D721Med (cell line): ENCODE measurements at places on chromosomes 1 and 21.

GRCh38 chr1:177659281-177659680 is 310.6 kb downstream of the SEC16B start:
- DNase-seq, result no peak

DNA sequence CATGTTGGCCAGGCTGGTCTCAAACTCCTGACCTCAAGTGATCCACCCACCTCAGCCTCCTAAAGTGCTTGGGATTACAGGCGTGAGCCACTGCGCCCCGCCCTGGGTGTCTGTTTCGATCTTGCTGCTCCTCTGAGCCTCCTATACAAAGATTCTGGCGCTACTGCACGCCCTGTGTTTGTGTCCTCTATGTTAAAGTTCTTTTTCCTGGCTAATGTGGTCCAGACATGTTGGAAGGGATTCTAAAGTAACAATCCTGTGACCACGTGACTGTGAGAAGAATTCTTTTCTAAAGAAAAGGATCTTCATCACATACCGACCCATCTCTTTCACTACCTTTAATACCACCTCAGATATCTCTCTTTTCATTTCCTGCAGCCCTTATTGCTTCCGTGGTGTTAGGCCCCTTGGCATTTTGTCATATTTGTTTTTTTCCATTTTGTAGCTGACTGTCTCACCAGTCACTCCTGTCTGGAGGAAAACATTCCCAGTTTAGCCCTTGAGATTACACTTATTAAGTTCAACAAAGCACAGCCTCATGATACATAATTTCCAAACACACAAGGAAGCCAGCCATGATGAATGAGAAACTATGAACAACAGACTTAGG is 27.2 kb upstream of the ENO1 start:
- no peak for DNase-seq

- no peak for DNase-seq
Measured at GRCh38 chr1:91513160-91513559, 12.5 kb downstream of the CDC7 start.

GRCh38 chr1:24803220-24803619 is 58.0 kb downstream of the CLIC4 start:
- no peak for DNase-seq

DNA sequence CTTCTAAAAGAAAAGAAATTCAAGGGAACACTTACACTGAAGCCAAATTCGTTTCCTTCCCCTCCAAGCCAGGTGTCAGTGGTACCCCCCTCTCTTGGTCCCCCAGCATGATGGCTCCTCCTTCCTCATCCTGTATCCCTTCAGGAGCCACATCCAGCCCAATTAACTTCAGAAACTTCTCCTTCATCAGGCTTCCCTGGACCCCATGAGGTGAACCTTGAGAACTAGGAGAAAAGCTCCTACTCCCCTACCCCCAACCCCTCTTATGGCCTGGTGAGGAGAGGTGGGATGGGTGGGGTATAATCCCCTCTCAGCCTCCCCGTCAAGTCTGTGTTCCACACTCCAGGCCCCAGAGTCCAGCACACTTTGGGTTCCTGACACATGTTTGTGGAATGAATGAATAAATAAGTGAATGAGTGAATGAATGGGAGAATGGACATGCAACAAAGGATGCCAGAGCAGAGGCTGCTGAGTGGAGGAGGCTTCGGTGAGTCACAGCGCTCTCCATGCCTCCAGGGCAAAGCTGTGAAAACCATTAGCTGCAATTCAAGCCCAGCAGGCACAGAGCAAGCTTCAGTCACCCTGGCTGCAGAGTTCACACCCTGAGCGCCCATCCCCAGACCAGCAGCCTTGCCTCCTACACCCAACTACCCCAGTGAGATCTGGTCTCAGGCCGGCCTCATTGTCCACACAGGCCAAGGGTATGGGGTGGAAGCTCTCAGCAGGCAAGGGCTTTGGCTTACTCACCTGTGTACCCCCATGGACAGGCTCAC is 43.8 kb downstream of the BATF3 start:
- no peak for DNase-seq

GRCh38 chr1:47687631-47688460 is 250.0 kb downstream of the FOXD2 start:
- no peak for DNase-seq

- no peak for DNase-seq
Measured at GRCh38 chr1:47694011-47694890, 256.4 kb downstream of the FOXD2 start.

DNA sequence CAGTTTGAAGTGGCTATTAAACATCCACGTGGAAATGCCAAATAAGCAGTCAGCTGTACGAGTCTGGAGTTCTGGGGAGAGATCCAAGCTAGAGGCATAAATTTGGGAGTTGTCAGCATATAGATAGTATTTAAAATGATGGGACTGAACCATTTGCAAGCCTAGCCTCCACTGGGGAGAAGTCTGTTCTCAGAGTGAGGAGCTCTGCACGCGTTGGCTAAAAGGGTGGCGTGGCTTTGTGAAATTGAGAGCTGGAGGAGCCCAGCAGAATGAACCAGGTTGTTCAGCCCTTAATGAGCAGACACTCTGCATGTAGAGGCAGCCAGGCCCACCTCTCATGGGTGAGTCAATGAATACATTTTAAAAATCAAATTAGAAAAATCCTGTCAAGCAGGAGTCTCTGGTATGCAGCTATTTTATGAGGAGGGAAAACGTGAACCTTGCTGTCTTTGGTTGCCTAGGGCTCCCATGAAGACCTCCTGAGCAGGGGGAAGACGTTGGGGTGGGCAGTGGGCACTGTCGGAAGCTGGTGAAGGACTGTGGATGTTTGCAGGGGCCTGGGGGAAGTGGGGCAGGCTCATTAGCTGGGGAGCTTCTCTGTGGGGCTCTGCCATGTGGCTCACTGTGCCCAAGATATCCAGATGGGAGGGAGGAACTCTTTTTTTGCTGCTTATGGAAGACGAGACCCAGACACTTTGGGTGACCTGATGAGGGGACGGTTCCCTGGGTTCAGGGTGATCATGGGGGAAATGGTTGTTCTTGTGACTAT is 18.8 kb downstream of the TMCC2 start:
- DNase-seq, result no peak

GRCh38 chr1:51877434-51878307 is 856 bp downstream of the NRDC start:
- DNase-seq, result no peak

- DNase-seq, result no peak
Measured at GRCh38 chr1:155083865-155084721, 5.5 kb downstream of the EFNA3 start.

GRCh38 chr1:158992787-158993312 is 16.9 kb upstream of the IFI16 start:
- DNase-seq, result no peak

GRCh38 chr1:10304295-10304694 is 93.9 kb downstream of the KIF1B start:
- DNase-seq, result no peak

DNA sequence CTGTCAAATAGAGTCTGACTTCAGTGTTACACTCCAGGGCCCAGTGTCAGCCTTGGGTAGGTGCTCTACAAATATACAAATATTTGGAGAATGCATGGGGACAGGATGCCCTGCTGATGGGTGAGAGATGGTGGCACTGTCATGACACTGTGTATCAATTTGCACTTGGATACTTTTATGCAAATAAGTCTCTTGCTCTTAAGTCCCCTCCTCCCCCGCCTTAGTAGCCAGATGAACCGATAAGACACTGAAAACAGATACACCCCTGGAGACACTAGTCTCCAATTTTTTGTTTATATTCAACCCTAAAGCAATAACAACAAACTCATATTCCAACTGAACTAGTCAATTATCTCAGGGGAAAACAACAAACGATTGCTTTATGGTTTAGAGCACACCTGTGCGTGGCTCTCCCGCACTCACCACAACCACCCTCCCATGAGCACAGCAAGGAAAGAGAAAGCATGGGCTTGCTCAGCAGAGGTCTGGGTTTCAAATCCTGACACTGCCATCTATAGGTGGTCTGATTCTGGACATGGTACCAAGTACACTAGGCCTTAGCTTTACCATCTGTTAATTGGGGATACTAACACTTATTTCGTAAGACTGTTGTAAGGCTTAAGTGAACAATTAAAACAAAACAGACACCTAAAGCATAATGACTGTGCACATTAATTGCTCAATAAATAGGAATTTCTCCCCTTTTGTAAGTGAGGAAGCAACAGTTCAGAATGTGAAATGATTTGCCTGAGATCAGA is 50.3 kb downstream of the HIVEP3 start:
- no peak for DNase-seq
